Non-pigmented ciliary epithelial cell (primary cell): ENCODE measurements at places on chromosomes 11 and 22.

- no peak for DNase-seq
These were observed 32.1 kb downstream of the EHF start for GRCh38 chr11:34653031-34653430.

GRCh38 chr11:27281740-27282590 is 81.0 kb downstream of the CCDC34 start:
- DNase-seq: peak; percentile 79

- no peak for DNase-seq
These were observed 348.5 kb downstream of the JRKL start for GRCh38 chr11:96738311-96738710.

GRCh38 chr11:20616920-20617319 is 17.5 kb downstream of the SLC6A5 start:
- no peak for DNase-seq

DNA sequence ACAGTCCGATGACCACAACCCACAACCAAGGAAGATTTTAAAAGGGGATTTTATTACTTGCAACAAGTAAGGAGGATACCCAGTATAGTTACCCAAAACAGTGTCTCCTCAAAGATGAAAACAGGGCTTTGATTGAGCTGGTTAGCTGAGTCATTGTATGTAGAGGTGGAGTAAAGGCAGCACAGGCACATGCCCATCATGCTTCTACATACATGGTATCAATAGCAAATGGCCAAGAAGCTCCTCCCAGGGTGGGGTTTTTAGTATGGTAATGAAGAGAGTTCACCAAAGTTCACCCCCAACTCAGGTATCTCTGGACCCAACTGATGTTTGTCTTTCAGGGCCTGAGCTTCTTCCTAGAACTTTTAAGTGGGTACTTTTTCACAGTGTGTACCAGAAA is 157.1 kb upstream of the CEP126 start:
- DNase-seq: no peak

GRCh38 chr11:68223275-68223674 is 10.2 kb upstream of the KMT5B start:
- no peak for DNase-seq

DNA sequence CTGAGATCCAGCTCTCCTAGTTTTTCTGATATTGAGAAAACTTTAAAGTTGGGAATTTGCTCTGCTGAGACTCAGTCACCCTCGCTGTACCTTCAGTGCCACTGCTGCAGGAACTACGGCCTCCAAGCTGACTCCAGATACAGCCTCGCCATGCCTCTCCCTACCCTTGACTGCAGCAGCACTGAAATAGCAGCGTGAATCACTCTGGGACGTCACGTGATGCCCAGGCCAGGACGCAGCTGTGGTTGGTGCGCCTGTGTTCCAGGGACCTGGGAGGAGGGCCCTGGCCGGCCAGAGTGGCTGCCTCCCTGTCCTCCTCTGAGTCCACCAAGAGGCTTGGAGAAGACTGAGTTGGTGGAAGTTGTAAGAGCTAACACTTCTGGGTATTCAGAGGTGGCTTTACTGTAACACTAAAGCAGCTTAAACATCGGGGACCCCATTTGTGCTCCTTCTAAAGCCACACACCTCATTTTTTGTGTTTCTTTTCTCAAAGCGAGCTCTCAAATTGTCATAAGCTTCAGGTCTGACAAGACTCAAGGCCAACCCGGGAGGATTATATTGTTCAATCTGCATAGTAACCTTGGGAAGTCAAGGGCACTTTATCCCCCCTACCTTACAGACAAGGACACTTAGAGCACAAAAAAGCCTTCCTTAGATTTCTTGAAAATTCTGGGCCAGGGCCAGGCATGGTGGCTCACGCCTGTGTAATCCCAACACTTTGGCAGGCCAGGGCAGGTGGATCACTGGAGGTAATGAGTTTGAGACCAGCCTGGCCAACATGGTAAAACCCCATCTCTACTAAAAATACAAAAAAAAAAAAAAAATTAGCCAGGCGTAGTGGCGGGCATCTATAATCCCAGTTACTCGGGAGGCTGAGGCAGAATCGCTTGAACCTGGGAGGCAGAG is 4.2 kb upstream of the STIP1 start:
- DNase-seq: peak; percentile 84

GRCh38 chr11:2862395-2863275 is 22.9 kb downstream of the CDKN1C start:
- DNase-seq: no peak

DNA sequence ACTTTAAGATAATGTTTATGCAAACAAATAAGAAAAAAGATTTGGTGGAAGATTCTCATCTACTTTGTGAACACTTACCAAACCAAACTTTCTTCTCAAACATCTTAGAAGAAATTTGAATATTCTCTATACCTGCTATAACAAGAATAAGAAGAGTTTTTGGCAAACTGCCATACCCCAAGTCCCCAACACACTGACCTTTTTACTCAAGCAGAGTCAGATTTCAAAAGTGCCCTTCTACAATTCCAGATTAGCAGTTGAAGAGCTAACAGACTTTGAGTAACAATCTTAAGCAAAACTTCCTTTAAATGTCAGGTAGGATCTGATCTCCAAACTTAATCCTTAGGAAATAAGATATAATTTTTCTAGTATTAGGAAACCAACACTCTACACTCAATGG is 33.9 kb downstream of the TSG101 start:
- no peak for DNase-seq

- DNase-seq: no peak
These were observed 47.9 kb downstream of the PPP6R3 start for GRCh38 chr11:68508425-68508824.

- DNase-seq: no peak
These were observed 67.8 kb upstream of the OR9G4 start for GRCh38 chr11:56816259-56816658.

GRCh38 chr11:81852896-81853295 is 880.8 kb downstream of the FAM181B start:
- no peak for DNase-seq
